Stimulated activated CD4-positive, alpha-beta T cell treated with anti-CD3 and anti-CD28 coated beads, Interleukin-2, amount 100 ng/mL, for 24 hours (primary cell): ENCODE measurements at places on chromosomes 5 and 9.

DNA sequence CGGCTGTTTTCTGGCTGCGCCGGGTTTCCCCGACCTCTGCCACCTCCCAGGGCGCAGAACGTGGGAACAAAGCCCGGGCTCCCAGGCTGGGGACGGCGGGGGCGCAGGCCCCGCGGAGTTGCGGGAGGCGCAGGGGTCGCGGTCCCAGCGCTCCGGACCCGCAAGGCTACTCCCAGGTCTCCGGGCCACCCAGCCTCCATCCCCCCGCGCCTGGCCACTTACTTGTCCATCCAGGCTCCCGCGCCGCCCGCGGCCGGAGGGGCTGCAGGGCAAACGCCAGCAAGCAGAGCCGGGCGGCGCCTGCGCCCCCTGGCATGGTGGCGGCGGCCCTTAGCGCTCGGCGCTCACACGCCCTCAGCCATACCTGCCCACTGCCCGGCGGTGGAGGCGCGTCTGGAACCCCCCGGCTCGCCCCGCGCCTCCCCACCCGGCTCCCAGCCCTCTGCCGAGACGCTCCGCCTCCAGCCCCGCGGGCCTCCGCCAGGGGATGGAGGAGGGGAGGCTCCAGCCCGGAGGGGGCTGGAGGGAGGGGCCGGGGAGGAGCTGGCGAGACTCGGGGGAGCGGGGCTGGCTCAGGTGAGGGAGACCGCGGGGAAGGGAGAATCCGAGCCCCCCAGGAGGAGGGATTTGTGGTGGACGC is at the start of gene ADAM19:
ADAM19 (minus strand) TSS at position 395 of the 640 bp plus-strand sequence; CDS start at position 316, 79 bp downstream.
- DNase-seq = peak; percentile 66

DNA sequence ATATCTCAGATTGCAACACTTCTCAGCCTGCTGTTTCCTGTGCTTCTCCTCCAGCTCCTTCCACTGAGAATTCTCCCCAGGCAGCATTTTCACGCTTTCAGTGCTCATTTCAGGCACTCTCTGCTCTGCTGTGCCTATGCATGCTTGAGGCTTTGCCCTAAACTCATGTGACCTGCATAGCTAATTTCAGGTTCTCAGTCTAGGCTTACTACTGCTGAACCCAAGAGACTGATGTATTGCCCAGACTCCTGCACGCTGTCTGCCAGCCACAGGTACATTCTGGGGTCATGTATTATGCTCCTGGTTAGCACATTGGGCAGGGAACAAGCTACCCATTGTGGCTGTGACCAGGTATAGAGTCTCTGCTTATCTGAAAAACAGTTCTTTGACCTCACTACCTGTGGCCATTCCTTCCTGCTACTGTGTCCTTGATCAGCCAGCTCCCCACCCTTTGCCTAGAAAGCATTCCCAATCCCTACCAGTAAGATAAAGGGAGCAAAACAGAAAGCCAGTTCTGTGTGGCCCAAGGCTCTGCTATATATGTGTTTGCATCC is 34.7 kb downstream of the PIP5K1B start:
- no peak for DNase-seq

GRCh38 chr5:75756211-75756610 is 39.0 kb upstream of the POC5 start:
- no peak for DNase-seq

DNA sequence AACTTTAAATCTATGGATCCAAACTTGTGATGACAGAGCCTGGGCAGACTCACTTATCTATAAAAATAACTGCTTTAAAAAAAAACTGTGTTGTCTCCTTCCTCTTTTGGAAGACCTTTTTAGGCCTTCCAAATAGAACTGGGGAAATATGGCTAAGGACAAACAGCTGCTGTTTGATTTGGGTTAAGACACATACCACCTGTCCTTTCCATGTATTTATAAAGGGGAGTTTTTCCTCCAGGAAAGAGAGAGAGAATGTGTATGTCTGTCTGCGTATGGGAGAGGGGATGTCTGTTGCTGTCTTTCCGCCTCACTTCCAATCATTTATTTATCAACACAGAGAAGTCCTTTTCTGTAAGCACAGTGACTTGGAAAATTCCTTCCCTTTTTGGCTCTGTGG is 2.8 kb downstream of the ARHGEF37 start:
- DNase-seq = no peak

DNA sequence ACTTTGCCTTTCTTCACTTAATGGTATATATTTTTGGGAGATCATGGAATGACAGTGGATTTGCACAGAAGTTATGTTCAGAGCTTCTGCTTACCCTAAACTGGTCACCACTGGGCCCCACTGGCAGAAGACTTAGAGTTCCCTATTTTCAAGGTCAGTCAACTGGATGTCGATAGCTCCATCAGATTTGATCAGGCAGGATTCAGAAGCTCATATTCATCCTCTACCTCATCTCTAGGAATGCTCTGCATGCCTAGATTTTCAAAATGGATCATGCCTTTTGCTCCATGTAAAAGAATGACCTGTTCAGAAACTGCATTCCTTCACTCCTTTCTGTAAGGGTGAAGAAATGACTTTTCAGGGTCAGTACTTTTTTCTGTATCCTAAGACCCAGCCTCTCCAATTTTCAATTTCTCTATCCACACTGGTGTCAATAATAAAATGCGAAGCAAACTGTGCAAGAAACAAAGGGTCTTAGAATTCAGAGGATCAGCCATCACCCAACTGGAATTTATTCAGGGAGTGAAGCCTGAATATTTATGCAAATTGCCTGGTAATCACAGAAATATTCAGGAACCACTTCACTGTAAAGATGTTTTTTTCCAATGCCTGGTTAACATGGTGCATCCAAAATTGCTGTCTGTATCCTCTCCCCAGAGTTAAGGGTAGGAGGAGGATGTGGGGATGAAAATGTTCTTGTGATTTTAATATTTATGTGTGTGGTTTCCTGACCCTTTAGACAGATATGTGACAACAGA is 125.4 kb downstream of the DOCK2 start:
- DNase-seq = no peak

DNA sequence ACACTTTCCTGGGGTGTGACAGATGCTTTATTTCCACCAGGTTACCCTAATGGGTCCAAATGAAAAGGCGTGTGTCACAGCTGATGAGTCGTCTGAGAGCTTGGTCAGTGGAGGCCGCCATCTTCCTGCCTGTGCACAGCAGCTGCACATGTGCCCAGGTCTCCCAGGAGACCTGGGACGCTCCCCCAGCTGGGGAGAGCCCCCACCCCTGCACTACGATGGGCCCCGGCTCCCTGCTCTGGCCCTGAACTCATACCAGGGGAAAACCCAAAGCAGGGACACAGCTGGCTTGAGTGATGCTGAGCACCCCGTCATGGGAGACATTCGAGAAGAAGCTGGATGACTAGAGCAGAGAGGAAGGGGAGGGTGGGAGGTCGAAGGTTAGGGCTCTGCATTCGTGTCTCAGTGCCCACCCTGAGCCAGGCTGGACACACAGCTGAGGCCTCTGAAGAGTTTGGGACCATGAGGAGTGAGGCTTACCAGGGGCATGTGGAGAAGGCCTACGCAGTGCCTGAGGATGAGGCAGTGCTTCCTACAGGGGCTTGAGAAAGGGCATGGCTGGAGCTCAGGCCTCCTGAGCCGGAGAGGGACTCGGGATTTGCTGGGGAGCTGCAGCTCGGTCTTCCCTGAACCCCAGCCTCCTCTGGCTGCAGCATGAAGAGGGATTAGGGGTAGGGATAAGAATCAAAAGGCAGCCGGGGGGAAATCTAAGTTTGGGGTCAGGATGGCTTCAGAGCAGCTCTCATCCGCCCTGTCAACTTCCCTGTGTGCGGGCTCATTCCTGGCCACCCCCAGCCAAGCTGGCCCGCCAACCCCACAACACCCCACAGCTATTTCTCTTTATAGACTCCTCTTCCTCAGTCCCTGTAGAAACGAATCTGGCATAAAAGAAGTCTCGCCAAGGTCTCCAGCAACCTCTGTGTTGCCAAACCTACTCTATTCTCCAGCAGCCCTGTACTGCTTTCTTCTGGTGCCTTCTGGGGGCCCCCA is 42.2 kb upstream of the RNU6ATAC start:
- no peak for DNase-seq

GRCh38 chr9:134671341-134672113 is 29.9 kb downstream of the COL5A1 start:
- no peak for DNase-seq

DNA sequence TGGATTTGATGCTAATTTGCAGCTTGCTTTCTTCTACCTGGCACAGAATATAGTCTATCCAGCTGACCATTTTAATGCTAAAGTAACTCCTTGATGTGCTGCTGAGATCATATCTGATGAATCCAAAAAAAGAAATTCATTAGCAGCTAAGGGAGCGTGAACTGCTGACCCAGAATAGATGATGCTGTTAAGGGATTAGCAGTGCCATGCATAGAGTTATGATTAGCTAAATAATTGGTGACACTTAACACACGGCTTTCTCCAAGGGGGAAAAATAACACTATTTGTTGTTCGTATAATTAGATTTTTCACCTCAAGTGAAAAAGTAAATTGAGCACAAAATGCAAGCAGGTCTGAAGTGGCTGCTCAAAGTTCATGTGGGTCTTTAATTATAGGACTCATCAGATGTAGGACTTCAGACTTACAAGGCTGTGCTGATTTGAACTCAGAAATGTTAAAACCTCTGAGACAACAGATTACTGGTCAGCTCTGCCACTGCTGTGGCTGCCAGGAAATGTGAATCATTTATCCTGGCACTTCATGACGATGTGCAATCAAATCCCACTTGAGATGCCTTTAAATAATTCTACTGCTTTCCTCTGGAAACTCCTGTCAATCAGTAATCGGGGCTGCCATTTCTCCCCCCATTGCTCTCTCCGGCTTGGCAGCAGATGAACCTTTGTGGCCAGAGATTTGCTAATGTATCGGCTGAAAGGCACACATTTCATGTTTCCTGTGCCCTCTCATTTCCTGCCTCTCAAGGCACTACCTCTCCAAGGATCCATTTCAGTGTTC is 291.6 kb upstream of the C9orf72 start:
- DNase-seq = no peak

DNA sequence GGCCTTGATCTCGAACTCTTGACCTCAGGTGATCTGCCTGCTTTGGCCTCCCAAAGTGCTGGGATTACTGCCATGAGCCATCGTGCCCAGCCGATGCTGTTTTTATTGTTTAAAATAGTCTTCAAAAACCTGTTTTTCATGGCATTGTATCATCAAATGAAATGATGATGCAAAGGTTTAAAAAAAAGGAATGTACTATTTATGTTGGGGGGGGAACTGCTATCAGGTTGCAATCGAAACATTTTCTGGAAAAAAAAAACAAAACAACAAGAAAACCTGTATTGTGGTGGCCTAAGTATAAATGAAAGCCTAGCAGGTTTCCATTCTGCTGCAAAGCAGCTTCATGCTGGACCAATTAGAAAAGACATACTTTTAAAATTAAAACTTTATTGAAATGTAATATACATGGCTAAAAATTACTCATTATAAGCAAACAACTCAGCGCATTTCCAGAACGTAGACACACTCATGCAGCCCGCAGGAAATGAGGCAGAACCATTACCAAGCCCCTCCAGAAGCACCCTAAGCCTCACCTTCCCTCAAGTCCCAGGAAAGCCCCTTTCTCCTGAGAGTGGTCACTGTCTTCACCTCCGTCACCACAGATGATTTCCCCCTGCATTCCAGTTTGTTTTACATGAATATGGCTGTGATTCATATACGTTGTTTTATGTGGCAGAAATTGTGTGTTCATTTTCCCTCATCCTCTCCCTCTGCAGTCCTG is 19.0 kb downstream of the GPR107 start:
- no peak for DNase-seq

GRCh38 chr5:54366707-54367106 is 56.3 kb upstream of the ARL15 start:
- no peak for DNase-seq

DNA sequence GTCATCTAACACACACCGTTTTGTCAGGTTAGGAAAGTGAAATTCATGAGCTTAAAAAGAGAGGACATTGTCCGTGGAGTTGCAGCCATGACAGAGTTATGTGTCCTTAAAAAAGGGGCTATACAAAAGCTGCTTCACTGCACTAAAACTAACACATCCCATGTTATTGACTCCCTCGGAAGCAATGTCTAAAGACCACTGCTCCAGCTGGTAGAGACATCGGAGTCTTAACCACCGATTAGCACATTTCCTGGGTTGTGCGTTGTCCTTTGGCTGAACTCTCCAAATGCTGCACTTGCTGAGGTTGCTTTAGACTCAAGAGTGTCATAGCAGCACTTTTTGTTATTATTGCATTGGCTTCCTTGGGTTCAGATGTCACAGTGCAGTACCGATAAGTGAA is 128.3 kb upstream of the C9orf72 start:
- DNase-seq = no peak

DNA sequence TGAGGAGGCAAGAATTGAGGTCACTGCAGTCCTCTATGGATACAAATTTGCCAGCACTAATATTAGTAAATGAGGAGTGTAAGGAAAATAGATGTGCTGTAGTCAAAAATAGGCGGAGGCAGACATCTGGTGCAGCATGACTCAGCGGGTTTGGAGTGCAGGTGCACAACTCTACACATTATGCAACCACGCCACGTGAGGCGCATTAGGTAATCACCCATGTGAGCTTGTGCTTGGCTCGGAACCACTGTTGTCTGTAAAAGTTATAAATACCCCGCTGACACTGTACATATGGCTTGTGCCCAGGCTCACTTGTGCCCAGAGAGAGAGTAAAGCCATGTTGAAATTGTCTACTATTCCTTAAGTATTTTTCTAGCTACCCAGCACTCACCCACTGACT is 623.5 kb upstream of the NUDT12 start:
- peak; percentile 0 for DNase-seq

DNA sequence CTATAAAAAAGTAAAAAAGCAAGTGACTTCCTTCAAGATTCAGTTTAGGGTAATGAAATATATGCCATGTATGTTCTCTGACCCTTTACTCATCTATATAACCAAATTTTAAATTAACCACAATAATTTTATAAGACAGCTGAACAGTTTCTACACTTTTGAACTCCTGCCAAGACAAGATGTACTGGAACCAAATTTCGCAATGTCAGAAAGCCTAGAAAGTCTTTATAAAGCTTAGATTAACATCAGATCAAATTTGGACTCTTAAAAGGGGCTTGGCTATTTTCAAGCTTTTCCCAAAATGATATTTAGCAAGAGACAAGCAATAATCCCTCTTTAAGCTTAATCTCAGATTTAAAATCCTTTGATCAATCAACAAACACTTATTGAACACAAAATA is 362.6 kb downstream of the PTPRD start:
- no peak for DNase-seq

DNA sequence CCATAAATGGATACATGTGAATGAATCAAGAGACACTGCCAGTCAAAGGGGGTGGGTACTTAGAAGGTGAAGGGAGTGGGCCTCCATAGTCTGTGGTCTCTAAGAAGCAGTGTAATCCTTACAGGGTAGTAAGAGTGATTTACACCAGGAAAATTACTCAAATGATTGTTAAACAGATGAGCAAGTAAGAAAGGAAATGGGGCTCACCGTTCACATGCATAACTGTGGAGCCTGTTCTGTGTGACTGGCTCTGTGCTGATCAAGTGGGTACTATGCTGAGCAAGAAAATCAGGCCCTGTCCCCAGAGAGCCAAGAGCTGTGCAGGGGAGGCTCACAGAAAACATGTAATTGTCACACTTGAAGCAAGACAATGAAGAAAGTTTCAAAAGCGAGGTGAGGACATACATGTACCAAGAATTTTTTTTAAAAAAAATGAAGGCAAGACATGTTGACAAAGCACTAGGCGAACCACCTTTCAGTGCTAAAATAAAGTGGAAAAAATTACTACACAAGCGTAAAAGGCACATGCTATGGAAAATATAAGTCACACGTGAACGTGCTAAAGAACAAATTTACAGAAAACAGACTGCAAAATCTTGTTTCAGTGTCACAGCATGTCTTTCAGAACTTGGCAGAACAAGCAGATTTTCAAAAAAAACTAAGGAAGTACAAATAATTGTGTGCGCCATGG is 2.5 kb downstream of the BTNL8 start:
- DNase-seq = no peak
